Ammon's horn (tissue), 1 donor: ENCODE measurements at places on chromosomes 3 and 15.
A peak's percentile ranks its signal among the peaks of the same experiment; 100 is the strongest.

DNA sequence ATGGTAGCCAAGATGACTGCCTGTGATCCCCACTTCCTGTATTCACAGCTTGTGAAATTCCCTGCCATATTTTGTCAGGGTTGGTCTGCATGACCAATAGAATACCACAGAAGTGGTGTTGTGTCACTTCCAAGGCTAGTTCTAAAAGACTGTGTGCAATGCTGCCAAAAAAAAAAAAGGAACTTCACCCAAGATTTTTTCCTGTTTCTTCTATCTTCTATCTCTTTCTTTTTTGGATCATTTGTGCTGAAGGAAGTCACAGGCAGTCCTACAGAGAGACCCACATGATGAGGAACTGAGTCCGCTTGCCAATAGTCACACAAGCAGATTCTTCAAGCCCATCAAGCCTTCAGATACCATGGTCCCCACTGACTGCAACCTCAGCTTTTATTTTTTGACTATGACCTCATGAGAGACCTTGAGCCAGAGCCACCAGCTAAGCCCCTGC, 18.1 kb upstream of the RAF1 start:
- DNase-seq, result peak; percentile 62

- peak; percentile 90 for DNase-seq
Measured at GRCh38 chr3:48694610-48695392, 9.1 kb upstream of the NCKIPSD start.

DNA sequence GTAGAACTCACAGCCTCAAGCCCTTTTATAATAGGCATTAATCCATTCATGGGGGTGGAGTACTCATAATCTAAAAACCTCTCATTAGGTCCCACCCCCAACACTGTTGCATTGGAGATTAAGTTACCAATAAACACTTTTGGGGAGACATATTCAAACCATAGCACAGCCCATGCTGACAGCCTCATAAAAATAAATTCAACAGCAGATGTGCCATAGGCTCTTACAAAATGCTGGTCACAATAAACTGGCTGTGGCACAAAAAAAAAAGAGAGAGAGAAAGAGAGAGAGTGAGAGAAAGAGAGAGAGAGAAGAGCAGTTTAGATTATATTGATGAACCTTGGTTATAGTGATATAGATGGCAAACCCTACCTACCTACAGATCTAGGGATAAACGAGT, 1000.9 kb downstream of the TUSC7 start:
- no peak for DNase-seq

GRCh38 chr15:59300618-59301139, 72.0 kb downstream of the MYO1E start:
- no peak for DNase-seq

GRCh38 chr3:112856537-112856936, 9.9 kb upstream of the CD200R1L start:
- no peak for DNase-seq

DNA sequence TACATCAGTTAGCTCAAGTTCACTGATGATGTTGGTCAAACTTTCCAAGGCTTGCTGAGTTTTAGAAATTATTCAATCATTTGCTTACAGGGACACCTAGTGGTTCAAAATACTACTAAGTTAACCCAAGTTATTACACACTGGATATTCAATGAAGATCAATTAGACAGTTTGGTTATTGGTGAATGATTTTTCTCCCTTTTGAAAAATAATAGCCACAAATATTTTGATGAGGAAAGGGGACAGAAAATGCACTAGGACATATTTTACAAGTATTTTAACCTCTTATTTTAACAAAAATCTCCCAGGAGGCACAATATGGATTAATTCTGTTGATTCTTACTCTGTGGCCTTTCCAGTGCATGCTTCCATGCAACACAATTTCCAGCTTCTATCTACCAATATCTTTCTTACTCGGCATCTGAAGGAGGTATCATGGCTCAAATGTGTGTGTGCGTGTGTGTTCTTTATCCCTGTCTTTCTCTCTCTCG, 20.1 kb upstream of the GOLGA6L2 start:
- DNase-seq, result peak; percentile 21

GRCh38 chr3:36493051-36493450, 112.7 kb downstream of the STAC start:
- no peak for DNase-seq

DNA sequence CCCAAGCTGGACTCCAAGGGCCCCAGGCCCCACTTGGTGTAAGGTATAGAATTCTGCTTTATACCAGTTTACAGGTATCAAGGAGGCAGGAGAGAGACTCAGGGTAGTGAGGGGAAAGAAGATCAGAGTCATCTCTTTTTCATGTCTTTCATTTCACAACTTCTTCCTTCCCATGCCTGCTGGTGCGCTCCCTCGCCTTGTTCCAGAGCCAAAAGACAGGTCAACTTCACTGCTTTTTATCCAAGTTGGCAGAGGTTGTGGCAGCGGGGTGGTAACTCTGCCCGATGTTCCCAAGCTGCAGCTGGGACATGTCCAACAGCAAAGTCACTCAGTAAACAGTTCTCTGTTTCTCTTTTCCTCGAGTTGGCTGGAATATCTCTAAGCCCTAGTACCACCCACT, 86.3 kb upstream of the TCF12 start:
- peak; percentile 85 for DNase-seq

GRCh38 chr15:66658044-66658443, 44.0 kb upstream of the SMAD6 start:
- no peak for DNase-seq

DNA sequence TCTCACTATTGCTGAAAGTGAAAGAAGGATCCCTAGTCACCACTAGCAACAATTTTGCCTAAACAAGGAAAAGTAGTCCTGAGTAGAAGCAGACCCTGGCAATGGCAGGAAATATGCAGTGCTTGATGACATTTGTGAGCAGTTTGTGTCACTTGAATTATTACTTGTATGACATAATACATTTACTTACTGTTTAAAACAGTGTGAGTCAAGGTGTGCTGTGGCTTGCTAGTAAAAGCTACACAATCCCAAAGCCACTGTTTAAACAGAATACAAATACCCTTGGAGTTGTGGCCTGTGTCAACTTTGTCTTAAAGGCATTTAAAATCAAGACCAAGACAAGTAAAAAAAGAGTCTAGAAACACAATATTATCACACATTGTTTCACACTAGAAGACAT, 775.4 kb downstream of the ROBO1 start:
- DNase-seq, result no peak

DNA sequence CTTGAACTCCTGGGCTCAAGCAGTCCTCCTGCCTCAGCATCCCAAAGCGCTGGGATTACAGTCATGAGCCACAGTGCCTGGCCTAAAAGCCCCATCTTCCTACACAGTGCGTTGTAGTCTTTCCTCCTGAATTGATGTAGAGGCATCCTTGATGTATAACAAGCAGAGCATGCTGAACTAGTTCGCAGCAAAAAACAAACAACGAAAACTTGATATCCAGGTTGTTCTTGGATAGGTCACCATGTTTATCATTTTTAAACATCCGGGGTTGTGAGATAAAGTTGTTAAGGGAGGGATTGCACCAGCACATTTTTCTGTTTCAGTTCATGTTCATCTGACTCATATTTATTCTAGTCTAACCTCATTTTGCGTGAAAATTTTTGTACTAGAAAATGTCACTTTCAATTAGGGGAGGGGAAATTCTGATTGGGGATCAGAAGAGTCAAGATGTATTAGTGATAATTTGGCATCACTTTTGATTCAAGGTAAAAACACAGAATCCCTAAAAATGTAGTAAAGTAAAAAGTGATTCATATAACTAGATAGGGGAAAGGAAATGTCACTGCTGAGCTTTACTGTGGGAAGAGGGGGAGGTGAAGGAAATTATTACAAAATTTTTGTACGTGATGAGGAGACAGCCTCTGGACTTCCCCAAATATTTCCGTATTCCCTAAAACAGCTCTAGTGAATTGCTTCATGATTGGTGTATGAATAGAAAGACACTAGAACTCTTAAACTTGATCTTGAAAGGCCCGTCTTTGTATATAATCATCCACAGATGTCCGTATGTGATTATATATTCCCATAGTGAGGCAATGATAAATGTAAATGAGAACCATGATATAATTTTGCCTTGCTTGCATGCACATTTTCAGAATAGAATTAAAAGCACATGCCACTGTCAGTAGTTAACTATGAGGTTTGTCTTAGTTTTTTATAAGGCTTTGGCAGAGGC, 22.9 kb downstream of the RAB8B start:
- DNase-seq, result no peak

DNA sequence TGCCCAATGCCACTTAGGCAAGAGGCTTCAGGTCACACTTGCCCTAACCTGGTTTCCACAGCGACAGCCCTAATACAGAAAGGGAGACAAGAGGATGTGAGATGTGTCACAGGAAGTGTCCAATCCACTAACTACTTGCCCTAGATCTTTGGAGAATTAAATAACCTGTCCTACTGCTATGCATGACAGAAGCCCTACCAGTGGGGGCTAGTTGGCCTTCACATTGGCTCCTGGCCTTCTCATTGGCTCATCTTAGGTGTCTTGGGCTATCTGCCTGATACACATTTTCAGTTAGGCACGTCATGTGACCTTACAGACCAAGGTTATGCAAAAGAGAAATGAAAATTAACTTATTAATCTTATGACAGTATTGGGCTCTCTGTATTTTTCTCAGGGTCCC, 449.9 kb downstream of the FHIT start:
- no peak for DNase-seq

DNA sequence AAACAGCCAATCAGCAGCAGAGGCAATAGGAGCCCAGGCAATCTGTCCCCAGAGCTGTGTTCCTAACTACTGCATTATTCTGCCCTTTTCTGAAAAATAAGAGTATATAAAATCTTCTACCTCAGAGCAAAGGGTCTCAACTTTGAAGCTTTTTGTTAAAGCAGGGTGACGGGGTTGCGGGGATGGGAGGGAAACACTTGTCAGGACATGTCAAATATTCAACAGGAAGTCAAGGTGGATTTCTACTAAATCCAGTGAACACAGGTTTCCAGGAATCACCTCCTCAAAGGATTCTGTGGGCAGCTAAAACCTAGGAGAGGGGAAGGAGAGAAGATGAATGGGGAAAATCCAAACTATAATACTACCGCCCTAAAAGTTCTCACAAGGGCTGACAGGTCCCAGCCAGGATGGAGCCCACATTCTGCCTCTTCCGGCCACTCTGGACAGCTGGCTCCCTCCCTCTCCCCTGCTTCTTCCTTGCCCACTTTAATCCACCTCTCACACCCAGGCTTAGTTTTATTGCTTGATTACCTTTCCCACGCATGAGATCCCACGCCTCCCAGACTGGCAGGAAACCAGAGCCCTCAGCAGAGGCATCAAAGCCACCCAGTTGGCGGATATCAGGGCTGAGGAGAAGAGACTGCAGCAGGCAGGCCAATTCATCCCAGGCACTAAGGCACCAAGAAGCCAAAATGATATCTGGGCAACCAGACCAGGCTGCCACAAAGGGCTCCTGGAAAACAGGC, 77.2 kb downstream of the OSBPL10 start:
- DNase-seq, result no peak

DNA sequence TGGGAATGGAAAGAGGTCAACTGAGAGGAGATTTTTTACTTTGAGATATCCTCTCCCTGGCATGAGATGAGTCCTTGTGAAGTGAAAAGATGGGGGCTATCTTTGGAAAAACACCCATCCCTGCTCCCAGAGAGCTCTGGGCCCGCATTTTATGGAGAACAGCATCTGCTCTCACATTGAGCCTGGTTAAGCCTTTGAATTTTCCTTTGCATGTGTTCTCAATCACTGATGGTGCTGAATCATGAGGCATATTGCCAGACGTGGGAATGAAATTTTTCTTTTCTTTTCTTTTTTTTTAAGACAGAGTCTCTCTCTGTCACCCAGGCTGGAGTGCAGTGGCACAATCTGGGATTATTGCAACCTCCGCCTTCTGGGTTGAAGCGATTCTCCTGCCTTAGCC, 24.4 kb downstream of the TMEM45A start:
- no peak for DNase-seq

GRCh38 chr15:67501836-67502461, 19.0 kb upstream of the C15orf61 start:
- DNase-seq, result peak; percentile 12

GRCh38 chr15:89864958-89865739, 28.6 kb downstream of the AP3S2 start:
- DNase-seq, result no peak

DNA sequence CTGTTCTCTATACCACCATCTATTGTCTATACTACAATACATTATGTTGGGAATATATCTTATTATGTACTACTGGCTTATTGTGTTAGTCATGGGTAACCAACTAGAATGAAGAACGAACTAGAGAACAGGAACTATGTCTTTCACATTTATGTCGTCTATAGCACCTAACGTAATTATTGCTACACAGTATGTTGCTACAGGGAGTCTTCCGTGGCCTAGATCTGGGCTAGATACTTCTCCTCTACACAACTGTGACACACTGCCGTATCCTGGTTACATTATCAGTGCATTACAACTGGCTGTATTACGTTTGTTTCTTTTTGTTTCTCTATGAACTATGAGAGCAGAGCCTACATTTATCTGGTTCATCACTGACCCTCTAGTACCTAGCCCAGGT, 34.0 kb downstream of the SCG5 start:
- no peak for DNase-seq

- no peak for DNase-seq
Measured at GRCh38 chr15:71332431-71333004, 217.2 kb downstream of the THSD4 start.

GRCh38 chr15:24067733-24068501, 380.8 kb upstream of the NDN start:
- no peak for DNase-seq

GRCh38 chr3:38297947-38298711, 16.0 kb downstream of the SLC22A14 start:
- DNase-seq, result peak; percentile 11

- no peak for DNase-seq
Measured at GRCh38 chr3:46915297-46915822, 37.8 kb downstream of the PTH1R start.

- DNase-seq, result no peak
Measured at GRCh38 chr3:12004741-12005513, 739 bp downstream of the SYN2 start.

DNA sequence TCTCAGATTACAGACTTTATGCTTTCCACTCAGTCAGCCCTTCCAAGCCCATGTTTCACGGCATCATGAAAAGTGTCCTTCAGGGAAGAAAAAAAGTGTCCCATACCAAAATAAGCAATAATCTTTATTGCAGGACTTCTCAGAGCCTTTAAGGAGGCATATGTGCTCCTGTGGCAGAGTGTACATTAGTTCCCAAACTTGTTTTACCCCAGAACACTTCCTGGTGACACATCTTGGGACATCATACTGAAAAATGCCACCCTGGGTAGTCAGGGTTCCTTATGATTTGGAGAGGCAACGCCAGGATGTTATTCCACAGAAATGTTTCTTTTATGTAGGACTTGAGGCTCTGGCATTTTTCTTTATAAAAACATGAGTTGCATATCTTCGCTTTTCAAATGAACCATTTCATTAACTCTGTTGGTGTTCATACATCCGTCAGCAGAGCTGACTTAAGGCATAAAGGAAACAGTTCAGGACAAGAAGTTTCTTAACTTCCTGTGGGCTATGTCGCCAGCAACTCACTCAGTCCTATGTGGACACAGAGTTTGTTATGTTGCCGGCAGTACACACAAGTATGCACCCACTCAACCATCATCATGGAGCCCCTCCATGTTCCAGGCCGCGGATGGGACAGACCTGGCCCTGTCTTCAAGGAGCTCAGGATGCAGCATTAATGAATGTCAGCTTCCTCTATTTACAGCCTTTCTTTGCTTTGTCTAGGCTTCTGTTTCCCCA, 63.8 kb downstream of the CASR start:
- DNase-seq, result peak; percentile 43
